GM04503 (cell line): ENCODE measurements at places on chromosomes 13 and 19.

DNA sequence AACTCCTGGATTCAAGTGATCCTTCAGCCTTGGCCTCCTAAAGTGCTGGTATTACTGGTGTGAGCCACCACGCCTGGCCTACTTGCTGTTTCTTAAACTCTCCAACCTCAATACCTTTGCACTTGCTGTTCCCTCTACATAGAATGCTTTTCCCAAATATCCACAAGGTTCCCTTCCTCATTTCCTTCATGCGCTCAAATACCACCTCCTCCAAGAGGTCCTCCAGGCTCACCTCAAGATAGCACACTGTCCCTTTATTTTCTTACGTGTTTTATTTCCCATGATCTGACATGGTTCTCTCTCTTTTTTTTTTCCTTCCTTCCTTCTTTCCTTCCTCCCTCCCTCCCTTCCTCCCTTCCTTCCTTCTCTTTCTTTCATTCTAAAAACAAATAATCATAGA lies 13.5 kb downstream of the RDH8 start:
- DNase-seq = no peak

- DNase-seq = no peak
Measured at GRCh38 chr19:49145573-49146407, 9.4 kb downstream of the HRC start.

DNA sequence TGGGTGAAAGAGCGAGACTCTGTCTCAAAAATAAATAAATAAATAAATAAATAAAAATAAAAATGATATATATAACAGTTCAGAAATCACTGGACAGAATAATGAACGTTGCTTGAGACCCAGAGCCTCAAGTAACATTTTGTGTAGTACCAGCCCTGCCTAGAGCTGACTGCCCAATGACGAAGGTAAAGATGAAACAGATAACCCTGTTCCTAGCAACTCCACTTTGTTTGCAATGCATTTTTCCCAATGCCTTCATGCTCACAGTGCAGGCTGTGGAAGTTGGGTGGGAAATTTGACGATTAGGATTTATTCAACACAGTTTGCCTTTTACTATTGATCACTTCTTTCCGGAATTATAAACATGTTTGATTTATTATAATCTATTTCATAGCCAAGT lies 22.2 kb upstream of the FRY start:
- no peak for DNase-seq

DNA sequence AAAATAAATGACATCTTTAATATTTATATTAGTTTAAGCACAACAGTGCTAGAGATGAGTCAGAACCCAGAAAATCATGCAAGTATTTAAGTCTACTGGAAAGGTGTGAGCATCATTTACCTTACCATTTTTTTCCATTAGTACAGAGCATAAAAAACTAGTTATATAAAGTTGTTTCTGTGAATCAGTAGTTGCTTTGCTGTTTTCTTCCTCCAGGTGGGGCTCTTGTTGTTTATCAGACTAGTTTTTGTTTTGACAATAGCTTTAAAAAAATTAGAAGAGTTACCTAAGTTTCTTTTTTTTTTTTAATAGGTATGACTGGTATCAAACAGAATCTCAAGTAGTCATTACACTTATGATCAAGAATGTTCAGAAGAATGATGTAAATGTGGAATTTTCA lies 12.7 kb downstream of the SUGT1 start:
- no peak for DNase-seq

DNA sequence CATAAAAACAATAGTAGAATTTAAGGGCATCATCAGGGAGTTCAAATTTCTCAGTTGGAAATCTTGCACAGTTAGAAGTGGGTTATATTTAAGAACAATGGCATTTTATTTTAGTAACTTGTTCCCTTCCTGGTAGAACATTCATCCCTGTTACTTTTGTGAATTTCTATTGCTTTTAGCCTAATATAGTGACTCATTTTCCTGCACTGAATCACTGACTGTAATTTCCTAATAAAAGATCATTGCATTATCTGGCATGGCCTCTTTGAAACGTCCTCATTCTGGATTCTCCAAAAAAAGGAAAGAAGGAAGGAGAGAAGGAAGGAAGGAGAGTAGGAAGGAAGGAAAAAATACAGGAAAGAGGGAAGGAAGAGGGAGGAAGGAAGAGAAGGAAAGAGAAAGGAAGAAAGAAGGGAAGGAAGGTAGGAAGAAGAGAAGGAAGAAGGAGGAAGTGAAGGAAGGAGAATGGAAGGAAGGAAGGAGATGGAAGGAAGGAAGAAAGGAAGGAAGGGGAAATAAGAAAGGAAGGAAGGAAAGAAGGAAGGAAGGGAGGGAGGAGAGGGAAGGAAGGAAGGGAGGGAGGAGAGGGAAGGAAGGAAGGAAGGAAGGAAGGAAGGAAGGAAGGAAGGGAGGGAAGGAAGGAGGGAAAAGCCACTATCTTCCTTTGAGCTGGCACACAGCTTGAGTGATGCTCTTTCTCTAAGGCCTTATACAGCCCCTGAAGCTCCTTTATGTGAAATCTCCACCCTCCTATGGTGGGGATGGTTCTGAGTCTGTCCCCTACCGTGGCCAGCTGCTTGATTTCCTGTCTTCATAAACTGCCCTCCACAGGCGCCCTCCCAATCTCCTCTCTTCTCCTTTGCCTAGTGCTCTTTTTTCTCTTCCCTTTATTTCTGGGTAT lies 29.8 kb upstream of the TM9SF2 start:
- DNase-seq = no peak

GRCh38 chr13:41029629-41030028 lies 10.5 kb upstream of the ELF1 start:
- DNase-seq = no peak

- no peak for DNase-seq
Measured at GRCh38 chr19:10462557-10462956, 40.6 kb downstream of the KEAP1 start.

- no peak for DNase-seq
Measured at GRCh38 chr19:56094449-56094848, 26.6 kb downstream of the ZNF787 start.

DNA sequence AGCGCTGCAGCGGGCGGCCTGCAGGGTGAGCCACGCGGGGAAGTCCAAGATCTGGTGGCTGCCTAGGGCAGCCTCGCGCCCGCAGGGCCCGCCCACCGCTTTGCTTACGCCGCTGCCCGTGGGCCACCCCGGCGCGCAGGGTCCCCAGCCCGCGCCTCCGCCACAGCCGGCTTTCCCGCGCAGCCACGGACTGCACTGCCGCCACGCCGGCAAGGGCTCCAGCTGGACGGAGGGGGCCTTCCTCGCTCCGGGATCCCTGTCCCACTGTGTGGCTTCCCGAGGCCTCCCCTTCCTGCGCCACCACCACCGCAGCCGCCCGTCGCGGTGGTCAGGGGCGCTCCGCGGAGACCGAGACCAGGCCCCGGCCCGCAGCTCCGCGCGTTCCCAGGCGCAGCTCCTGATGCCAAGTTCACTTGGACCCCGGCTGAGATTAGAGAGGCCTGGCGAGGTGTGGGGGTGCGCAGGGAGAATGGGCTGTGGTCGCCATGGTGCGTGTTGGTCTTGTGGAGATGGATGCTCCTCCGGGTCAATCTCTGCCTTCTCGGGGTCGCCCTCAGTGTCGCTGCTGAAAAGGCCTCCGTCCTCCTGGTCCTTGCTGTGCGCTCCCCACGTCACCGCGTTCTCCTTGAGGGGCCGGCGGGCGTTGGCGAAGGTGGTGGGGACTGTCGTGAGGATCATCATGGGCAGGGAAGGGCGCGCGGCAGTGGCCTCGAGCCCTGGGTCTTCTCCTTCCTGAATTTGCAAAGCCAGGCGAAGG lies 17.9 kb upstream of the RNF17 start:
- no peak for DNase-seq

DNA sequence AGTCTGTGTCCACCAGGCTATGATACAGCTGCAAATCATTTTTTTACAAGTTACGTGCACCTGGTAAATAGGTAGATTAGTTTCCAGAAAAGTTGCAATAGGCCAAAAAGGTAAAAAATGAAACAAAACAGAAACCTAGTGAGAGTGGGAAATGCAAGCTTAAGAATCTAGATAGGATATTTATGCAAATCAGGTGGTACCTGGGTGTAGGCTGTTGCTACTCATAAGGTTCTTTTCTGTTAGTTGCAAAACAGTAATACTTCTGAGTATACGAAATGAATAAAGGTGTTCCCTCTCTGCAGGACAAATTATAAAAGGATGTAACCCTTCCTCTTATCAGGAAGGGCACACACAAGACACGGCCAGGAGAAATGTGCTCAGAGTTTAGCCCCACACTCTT lies 97.9 kb downstream of the UGGT2 start:
- DNase-seq = no peak

- no peak for DNase-seq
Measured at GRCh38 chr13:73266640-73267180, 207.9 kb downstream of the KLF5 start.

DNA sequence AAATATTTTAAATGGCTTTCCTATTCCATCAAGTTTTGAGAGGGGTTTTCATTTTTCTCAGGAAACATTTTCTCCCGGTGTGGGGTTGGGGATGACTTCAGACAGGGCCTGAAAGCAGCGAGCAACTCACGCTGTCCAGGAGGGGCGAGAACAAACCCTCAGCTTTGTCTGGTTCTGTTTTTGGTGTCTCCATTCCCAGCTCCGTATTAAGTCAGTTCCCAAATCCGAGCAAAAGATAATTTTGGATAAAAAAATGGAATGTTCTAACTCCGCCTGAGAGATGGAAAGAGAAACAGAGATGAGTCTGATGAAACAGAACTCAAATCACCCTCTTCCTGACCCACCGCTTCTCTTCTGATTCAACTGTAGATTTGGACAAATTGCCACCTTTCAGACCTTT lies 38.4 kb downstream of the RFX2 start:
- no peak for DNase-seq

DNA sequence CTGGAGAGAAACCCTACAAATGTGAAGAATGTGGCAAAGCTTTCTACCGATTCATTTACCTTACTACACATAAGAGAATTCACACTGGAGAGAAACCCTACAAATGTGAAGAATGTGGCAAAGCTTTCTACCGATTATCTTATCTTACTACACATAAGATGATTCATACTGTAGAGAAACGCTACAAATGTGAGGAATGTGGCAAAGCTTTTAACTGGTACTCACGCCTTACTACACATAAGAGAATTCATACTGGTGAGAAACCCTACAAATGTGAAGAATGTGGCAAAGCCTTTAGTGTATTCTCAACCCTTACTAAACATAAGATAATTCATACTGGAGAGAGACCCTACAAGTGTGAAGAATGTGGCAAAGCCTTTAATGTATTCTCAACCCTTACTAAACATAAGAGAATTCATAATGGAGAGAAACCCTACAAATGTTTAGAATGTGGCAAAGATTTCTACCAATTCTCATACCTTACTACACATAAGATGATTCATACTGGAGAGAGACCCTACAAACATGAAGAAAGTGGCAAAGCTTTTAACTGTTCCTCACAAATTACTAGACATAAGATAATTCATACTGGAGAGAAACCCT lies 12.9 kb upstream of the ZNF493 start:
- DNase-seq = no peak

- no peak for DNase-seq
Measured at GRCh38 chr13:100069278-100069677, 19.6 kb upstream of the PCCA start.

GRCh38 chr19:42421591-42422031 lies 5.6 kb downstream of the LIPE start:
- no peak for DNase-seq

- no peak for DNase-seq
Measured at GRCh38 chr19:58395220-58395978, at the start of gene RNF225. TSS of gene RNF225 (plus strand) at chr19:58395656. CDS start at chr19:58396090, 434 bp downstream.

- no peak for DNase-seq
Measured at GRCh38 chr19:3691726-3692125, 8.5 kb downstream of the PIP5K1C start.

DNA sequence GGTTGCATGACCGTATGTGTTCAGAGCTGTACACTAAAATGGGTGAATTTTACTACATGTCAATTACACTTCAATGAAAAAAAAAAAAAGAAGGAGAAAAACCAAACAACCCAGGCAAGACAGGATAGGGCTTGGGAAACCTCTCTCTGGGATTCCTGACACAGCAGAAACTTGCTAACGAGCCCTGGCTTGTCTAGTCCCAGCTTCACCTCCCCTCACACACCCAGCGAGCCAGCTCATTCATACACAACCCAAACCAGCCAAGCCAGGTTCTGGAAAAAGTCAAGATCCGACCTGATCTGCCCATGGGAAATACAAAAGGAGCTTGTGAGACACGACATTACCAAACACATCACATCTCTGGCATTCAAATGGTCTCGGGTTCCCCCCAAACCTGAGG lies 3.7 kb upstream of the TECR start:
- DNase-seq = no peak

- no peak for DNase-seq
Measured at GRCh38 chr19:33865306-33865705, 68.6 kb downstream of the KCTD15 start.

- DNase-seq = no peak
Measured at GRCh38 chr19:7559102-7559501, 23.6 kb downstream of the PNPLA6 start.

DNA sequence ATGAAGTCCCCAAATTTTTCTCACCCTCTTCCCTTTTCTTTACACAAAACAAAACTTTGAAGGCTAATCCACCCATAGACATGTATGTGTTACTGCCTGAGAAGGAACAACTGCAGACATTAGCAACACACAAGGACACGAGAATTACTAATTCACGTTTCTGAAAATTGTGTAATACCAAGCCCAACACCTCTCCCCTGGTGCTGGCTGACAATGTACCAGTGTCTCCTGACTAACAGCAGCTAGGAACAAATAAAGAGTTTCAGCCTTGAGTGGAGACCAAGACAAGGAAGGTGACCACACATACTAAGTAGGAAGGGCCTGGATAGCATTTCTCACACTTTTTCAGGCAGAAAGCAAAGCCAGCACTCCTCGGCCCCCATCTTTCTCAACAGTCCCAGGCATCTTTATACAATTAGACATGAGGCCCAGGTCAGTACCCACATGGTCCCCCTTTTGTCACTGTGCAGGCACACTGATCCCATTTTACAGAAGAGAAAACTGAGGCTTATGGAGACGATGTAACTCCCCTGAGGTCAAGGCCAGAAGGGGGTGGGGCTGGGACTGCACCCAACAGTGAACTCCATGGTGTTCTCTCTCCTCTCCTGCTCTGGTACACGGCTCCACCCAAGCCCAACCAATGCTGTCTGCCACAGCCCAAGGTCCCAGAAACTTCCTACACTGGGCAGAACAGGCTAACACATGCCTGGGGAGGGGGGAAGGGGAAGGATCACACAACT lies 8.7 kb downstream of the BRD4 start:
- DNase-seq = no peak

GRCh38 chr19:10557603-10558197 lies 8.1 kb downstream of the KRI1 start:
- no peak for DNase-seq
